ENCODE measurements at places on chromosomes 3 and 15.

GRCh38 chr15:41560572-41560874 is 1.5 kb downstream of the TYRO3 start:
- no peak for DNase-seq

DNA sequence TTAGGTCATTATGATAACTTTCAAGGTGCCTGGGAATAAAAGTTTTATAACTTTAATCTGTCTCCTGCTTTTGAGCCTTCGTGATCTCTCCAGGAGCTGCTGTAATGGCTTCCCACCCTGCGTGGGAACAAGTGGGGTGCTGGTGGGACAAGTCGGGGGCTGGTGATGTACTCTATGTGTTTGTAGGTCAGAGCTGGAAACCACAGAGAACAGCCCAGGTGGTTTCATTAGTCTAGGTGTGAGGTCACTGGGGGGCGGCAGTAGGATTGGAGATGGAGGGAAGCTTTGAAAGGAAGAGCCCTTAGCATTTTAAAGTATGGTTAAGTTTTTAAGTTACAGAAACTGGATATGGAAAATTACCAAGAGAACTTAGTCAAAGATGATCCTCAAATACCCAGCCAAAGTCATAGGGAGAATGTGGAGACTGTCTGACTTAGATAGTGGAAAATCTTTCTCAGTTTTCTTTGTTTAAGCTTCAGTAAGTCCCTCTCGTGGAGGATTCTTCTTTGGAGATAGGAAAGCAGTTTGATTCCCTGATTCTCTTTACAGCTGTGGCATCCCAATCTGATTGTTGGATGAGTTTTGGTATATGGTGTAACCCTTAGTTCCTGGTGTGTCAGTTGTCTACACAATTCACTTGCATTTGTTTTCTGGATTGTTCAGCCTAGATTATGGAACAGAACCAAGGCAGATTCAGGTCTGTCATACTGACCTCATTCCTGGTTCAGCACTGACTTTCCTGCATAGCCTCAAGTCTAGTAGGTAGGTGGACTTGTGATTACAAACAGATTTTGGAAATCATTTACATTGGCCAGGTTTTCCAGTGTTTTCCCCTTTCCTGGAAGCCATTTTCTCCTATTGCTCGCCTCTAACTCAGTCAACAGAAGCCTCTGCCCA is 115.6 kb downstream of the FNDC3B start:
- DNase-seq = no peak

DNA sequence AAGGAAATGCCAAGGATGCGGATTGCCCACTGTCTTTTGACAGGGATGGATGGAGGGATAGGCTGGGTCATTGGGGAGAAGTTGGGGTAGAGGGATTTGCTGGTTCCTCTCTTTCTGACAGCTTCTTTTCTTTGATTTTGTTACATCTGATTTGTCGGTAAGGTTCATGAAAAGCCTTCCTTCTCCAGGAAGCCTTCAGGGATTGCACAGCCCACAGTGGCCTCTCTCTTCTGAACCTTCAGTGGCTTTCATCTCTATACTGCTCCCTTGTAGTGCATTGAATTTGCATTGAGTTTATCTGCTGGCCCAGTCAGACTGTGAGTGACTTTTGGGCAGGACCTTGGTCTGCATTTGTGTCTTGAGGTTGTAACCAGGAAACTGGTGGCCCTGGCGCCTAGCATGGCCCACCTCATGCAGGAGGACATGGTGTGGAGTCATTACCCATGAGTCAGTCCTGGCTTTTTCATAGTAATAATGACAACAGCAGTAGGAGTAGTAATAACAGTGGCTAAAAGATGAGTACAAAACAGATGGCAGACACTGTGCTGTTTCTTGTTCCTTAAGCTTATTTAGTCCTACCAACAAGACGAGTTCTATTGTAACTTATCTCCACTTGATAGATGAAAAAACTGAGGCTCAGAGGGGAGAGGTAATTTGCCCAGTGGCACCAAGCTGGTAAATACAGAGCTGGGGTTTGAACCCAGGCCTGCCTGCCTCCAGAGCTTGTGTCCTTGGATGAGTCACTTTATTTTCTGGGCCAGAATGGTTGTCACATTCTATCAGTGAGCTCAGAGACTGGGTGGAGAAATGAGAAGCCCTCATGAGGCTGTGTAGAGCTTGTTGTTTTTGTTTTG is 28.4 kb downstream of the SMAD6 start:
- DNase-seq = no peak

DNA sequence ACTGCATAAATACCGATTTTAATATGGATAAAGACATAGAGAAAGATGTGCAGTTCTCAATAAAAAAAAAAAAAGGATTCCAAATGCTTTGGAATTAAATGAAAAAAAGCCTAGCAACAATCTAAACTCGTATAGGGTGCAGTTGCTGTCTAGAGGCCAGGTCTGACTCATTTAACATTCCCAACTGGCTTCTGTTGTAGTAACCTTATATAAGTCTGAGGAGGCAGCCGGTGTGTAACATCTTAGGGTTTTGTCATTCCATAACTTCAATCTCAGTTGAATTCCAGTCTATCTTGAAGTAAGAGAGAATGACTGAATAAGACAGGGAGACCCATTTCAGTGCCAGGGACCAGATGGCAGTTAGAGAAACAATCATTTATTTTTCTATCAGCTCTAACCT is 6.5 kb downstream of the PDCD10 start:
- no peak for DNase-seq

DNA sequence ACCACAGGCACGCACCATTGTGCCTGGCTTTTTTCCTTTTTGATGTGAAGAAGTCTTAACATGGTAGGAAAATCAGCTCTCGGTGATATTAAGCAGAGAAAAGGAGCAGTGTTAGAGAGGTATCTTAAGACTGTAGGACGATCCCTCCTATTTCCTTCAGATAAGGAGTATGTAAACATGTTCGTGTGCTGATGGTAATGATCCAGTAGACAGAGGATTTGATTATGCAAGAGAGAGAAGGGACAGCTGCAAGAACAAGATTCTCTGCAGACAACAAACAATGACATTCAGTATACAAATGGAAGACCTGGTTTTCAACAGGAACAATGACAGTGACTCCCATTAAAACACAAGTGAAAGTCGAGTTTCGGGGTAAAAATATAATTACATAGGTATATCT is 95.1 kb upstream of the MELTF start:
- DNase-seq = no peak

- no peak for DNase-seq
Measured at GRCh38 chr15:41336549-41336948, 3.9 kb downstream of the NUSAP1 start.

DNA sequence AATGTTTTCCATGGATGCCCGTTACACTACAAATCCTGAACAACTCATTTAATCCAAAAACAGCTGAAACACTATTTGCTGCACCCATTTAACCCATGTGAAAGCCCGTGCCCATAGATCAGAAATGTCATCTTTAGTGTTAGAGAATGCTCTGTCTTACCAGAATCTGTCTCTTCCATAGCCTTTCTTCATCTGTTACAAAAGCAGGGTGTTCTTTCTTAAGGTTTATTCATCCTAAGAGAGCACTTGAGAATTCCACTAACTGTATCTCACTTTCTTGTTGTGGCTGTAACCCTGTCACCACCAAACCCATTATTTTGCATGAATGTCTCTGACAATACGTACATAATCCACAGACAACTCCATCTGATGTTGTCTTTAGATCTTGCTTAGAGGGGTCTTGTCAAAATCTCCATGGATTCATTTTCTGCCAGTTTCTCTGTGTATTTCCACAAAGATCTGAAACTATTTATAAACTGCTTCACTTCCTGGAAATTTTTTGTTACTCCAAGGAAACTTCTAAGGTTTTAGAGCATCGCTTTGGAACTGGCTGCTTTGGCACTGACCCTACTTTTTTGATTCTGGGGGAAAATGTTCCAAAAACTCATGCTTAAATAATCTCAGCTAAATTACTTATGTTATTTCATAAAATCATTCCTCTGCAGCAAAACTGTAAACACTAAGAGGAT is 167.8 kb upstream of the CCDC54 start:
- no peak for DNase-seq

GRCh38 chr15:38454696-38455090 is 766 bp downstream of the FAM98B start:
- no peak for DNase-seq

DNA sequence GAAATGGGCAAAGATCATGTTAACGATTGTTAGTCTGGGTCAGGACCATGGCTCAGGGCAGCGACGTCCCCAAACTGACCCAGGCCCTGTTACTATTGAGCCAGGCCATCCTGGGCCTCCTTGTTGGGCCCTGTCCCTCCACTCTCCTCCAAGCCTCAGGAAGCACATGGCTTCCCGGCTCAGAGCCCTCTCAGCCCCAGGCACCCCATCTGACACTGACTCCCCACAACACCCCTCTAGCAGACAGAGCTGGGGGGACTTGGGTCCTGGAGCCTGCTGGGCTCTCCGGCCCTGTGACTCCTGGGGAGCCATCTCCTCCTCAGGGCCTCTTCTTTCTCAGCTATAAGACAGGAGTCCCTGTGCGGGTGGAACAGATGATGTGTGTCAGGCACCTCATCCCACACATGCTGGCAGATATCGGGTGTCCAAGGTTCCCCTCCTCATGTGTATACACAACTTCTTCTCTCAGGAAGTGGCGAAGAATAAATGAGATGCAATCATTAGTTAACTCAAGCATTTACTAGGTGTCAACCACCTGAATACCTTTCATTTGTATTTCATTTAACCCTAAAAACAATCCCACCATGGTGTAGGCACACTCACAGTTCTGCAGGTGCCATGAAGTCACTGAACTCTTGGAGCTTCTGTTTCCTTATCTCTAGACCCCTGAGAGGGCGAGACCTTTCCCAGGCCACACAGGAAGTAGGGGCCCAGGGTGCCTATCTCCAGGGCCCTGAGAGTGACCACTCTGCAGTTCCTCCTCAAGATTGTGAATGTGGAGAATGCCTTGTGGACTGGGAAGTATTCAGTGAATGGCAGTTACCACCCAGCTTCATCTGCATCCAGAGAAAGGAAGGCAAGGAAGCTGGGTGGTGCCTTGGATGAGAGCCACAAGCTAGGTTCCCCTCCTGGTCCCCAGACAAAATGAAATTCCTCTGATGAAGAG is 282.5 kb upstream of the TLE3 start:
- DNase-seq = no peak

GRCh38 chr3:164418414-164418813 is 659.9 kb downstream of the SI start:
- DNase-seq = no peak

GRCh38 chr3:46416125-46416810 is 9.2 kb downstream of the CCRL2 start:
- no peak for DNase-seq

DNA sequence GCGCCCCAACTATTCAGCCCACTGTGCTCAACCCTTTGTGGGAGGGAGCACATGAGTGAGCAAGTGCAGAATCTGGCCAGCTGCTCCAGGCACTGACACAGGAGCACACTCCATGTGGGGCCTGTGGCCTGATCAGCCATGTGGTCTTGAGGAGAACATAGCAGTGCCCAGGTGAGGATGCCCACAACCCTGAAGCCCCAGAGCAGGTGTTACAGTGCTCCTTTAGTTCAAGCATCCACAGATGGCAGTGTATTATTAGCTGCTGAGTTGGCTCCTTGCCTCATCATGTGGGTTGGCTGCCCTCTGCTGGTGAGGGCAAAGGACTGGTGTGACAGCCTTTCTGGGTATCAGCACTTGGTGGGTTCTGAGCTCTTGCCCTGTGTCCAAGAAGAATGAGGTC is 1588.2 kb downstream of the SI start:
- DNase-seq = no peak

GRCh38 chr3:125589547-125590122 is 5.7 kb downstream of the OSBPL11 start:
- no peak for DNase-seq

DNA sequence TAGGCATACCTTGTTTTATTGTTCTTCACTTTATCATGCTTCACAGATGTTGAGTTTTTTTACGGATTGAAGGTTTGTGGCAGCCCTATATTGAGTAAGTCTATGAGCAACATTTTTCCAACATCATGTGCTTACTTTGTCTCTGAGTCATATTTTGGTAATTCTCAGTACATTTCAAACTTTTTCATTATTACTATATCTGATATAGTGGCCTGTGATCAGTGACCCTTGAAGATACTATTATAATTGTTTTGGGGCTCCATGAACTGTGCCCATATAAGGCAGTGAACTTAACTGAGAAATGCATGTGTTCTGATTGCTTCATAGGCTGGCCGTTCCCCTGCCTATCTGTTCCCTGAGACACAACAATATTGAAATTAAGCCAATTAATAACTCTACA is 42.8 kb upstream of the NSMCE3 start:
- DNase-seq = no peak

DNA sequence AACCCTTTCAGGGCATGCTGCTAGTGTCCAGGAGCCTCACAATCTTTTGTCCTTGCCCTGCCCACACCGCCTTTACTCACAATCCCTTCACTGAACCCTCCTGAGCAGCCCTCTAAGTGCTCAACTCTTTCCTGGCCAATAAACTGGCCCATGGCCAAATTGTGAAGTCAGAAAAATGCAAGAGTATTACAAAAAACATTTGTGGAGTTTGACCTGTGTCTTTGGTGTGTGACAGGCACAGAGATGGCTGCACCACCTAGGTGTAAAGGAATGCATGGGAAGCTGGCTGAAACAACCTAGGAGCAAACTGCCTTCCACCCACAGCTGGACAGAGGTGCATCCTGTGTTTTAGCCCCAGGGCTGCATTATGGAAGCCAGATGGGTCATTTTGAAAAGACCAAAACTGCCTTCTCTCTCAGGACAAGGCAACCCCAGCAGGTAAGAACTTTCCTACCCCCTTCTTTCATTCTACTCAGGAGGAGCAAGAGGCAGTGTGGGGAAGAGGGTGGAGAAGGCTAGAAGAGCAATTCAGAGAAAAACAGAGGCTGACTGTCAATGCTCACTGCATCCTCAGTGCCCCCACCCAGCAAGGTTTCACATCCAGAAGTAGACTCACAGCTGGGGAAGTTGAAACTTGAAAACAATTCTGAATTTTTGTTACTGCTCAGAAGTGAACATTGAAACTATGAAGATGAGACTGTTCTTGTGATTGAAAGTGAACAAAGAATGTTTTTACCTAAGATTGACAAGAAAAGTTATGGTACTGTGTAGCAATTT is 78.6 kb downstream of the TRIM42 start:
- DNase-seq = no peak

DNA sequence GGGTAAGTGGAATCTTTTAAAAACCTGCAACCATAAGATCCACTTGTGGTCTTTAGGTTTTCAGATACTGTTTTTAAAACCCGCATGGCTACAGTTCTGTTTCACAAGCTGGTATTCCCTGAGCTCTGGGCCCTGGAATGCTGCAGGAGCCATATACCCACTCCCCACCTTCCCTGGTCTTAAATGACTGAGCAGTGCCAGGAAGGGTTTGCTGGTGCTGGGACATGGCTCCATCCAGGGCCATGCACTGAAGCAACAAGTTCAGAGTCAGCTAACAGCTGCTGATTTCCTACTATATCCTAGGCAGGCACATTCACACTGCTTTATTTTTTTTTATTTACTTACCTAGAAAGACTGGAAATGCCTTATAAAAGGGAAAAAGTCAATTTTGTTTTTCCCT is 77.3 kb downstream of the HCN4 start:
- DNase-seq = no peak

DNA sequence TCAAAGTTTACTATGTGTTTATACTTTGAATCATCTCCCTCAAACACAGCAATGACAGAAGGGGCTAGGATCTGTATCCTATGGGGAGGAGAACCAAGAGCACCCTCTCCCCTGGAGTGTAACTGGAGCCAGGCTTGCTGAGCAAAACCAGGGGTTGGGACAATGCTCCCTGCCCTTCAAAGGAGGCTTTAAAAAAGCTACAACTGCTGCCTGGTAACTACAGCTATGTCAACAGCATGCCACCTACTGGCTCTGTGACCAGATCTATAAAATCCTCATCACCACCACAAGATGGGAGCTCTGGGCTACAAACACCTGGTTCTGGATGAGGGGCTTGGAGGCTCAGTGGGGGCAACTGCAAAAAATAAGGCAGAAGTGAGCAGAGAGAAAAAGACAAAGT is 61.9 kb downstream of the ANO10 start:
- no peak for DNase-seq
